ENCODE measurements at places on chromosomes 1 and 21.

- DNase-seq, result no peak
These were observed 1.2 kb upstream of the IARS2 start for GRCh38 chr1:220092694-220093093.

GRCh38 chr1:167268347-167268787 lies 47.7 kb downstream of the POU2F1 start:
- DNase-seq, result no peak

DNA sequence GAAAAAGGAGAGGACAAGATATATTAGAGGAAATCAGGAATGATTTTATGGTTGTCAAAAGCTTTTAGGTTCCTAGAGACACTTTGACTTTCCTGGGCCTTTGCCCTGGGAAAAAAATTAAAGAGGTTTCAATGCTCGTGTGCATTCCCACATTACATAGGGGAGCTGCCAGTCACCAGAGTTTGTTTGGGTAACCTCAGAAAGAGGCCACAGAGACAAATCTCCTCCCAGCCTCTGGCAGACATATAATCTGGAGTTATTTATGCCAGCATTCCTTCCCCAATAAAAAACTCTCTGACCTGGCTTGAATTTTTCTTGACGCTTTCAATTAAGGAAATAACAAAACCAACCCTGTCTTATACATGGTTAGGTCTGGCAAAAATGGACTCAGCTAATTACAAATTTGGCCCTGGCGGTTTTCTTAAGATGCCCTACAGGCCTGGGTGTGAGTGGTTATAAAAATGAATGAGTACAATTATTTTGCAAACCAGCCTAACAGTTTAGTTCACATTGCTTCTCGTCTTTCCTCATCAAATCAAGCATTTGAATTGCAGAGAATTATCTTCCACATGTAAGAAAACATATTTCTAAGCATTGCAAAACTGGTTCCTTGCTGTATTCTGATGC lies 63.7 kb downstream of the WLS start:
- DNase-seq, result no peak

DNA sequence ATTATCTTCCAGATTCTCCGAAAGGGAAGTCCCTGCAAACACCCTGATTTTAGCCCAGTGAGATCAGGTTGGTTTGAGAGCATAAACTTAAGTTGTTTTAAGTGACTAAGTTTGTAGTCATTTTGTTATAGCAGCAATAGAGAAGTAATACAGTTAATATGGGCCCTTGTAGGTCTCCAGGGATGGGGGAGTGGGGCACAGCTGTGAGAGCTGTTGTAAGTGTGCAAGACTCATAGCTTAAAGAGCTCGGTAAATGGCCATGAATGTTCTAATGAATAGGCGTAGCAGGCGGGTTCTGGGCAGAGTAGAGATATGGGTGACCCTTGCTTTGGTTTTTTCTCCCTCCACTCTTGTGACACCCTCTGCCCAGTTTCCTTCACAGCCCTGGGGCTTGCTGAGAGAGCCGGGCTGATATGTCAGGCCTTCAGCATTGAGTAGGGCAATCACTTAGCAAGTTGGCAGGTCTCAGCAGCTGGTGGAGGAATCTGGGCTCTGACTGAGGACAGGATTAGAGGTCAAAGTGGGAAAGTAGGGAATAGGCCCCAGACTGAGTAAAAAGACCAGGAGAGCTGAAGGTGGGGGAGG lies 16.0 kb upstream of the ID3 start:
- no peak for DNase-seq

- DNase-seq, result no peak
These were observed 123.9 kb downstream of the RRAGC start for GRCh38 chr1:38735651-38736161.
